ENCODE measurements at places on chromosomes 5 and 9. TPM values are rescaled to one million over a fixed set of nuclear protein-coding genes. Genes with fewer than 3 reads are reported as not detected.

DNA sequence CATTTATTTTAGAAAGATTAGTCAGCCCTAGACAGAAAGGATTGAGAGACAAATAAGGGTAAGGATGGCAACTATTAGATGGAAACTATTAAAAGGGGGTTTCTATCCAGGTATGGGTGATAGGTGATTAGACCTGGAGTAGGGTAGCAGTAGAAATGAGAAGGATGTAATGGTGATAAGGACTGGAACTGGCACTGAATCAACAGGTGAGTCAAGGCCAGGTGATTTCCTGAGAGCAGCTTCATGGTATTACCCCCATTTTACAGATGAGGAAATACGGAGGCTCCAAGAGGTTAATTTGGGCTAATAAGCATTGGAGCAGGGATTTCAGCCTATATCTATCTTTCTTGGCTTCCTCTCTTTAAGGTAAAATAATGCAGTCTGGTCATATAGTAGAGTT lies 55.7 kb downstream of the CAST start:
- no peak for DNase-seq
- no peak overlapping the region for H3K4me3 ChIP-seq
- no peaks in the 10 kb centered on the region for H3K27me3 ChIP-seq
- H3K27ac ChIP-seq, result no peak overlapping the region
- peaks cover 33% of the 10 kb centered on the region for H3K4me1 ChIP-seq

DNA sequence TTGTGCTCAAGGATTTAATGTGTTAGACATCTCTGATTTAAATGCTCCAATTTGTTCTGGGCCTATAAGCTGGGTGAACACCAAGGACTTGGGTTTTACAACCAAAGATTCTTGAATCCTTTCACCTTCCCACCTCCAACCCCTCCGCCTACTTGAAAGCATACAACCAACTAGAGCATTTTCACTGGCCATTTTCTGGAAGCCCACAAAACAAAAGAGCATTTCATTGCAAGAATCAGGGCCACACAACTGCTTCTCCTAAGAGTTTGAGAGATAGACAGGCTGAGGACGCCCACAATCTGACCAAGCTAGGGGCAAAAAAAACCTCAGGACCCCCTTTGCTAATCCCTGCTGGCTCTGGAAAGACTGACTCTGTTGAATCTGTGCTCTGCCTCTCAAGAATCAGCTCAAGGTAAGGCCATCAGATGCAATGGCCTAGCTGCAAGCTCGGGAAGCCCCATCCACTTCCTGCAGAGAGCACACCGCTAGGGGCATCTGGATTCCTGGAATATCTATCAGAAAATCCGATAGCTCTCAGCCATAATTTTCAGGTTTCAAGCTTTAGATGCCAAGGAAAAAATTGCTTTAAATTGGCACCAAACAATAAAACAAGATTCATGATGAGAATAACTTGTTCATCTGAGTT lies 57.7 kb downstream of the RETREG1 start:
- DNase-seq, result no peak
- no peak overlapping the region for H3K4me3 ChIP-seq
- no peaks in the 10 kb centered on the region for H3K4me1 ChIP-seq
- H3K36me3 ChIP-seq, result no peaks in the 10 kb centered on the region
- no peak overlapping the region for H3K27ac ChIP-seq

Gene PRUNE2
- total RNA-seq, result 0.53 TPM

DNA sequence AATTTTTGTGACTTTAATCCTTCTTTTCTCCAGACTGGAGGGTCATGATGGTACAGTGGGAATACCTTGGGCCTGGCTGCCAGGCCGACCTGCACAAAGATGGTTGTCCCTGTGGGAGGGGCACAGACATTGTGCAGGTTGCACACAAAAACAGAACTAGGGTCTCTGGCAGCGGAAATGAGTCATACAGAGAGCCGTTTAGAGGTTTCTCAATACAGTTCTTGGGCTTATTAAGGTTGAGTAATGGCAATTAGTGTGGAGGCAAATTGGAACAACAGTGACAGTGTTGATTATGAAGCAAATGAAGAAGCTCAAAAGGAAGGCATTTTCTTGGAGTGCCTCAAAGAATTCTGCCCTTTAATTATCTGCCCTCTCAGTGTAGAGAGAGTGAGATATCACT lies 173.6 kb downstream of the TENT4A start:
- no peak for DNase-seq
- no peak overlapping the region for H3K4me3 ChIP-seq
- no peak overlapping the region for H3K27ac ChIP-seq
- H3K4me1 ChIP-seq, result no peaks in the 10 kb centered on the region
- H3K36me3 ChIP-seq, result no peaks in the 10 kb centered on the region

DNA sequence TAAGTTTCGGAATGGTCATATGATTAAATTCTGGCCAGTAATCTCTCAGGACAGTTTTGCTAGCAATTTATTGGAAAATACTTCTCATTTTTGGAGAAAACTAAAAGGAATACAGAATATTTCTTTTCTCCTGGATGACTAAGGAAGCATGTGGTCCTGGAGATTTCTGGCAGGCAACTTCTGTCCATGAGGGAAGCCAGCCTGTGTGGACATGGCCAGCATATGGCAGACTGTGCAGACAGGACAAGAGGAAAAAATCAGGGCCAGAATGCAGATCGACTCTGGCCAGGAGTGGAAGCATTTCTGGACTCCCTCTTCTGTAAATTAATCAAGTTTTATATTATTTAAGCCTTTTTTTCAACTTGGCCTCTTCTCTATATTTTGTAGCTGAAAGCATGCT lies 100.4 kb upstream of the CDH18 start:
- H3K27me3 ChIP-seq, result no peaks in the 10 kb centered on the region
- H3K27ac ChIP-seq, result no peak overlapping the region
- no peak for DNase-seq
- no peaks in the 10 kb centered on the region for H3K36me3 ChIP-seq
